GM12864 (cell line): ENCODE measurements at places on chromosomes 6 and 20.

GRCh38 chr6:148943451-148943850 is 196.6 kb downstream of the UST start:
- DNase-seq, result no peak

DNA sequence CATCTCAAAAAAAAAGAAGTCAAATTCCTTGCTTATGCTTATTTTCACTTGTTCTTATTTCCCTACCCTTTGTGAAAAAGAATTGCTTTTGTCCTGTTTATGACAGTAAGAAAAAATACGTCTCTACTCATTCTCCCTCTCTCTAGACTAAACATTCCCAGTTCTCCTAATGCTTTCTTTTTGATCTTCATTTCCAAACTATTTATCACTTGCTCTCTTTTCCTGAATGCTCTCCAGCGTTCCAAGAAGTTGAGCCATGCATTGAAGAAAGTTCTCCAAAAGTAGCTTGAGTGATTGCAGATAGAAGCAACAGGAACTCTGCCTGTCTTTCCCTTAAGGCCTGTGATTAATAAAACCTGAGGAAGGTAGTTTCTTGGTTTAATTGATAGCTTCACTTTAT is 53.1 kb upstream of the TMEM170B start:
- DNase-seq, result no peak

- no peak for DNase-seq
Measured at GRCh38 chr20:10179574-10180298, 38.9 kb upstream of the SNAP25 start.

DNA sequence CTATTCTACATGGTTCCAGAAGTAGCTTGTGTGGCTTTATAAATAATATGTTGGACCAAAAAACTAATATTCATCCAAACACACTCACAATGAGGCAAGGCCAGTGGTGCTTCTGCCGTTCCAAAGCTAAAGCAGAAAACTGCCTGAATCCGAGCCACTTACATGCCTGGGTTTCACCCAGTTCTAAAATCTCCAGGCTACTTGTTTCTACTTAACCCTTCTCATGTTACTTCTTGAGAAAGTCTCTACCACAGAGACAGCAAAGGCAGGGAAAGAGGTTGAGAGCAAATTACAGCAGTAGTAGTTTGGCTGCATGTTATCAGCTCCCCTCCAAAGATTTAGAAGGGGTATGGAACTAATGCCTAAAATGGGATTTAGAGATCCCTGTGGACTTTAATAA is 62.0 kb downstream of the FAXC start:
- no peak for DNase-seq

DNA sequence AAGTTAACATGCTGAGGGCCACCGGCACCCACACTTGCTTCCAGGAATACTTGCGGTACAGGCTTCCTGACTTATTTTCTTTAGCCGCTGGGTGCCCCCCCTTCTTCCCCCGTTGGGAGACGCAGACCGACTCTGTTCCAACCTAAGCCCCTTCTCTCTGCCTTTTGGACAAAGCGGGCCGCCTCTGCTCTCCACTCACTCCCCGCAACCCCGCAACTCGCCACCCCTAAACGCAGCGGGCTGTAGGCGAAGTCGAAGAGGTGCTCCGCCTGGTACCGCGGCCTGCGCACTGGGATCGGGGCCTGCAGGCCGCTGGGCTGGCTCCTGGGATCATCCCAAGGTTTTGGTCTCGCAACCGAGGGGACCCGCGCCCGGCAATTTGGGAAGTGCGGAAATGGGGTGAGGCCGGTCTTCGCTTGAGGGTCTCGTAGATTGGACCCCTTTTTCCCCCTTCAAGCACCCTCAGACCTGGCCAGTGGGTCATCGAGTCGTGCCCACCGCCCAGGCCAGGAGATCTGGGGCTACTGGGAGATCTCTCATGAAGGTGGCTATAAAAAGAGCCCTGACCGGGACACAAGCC is 4.7 kb upstream of the FOXF2 start:
- DNase-seq, result no peak
